Kidney capillary endothelial cell (primary cell): ENCODE measurements at places on chromosomes 13 and 19.

GRCh38 chr19:1566392-1567115, 1.6 kb downstream of the MEX3D start:
- DNase-seq = peak; percentile 72

- no peak for DNase-seq
These were observed 113.6 kb downstream of the ATP11A start for GRCh38 chr13:112803422-112803821.

DNA sequence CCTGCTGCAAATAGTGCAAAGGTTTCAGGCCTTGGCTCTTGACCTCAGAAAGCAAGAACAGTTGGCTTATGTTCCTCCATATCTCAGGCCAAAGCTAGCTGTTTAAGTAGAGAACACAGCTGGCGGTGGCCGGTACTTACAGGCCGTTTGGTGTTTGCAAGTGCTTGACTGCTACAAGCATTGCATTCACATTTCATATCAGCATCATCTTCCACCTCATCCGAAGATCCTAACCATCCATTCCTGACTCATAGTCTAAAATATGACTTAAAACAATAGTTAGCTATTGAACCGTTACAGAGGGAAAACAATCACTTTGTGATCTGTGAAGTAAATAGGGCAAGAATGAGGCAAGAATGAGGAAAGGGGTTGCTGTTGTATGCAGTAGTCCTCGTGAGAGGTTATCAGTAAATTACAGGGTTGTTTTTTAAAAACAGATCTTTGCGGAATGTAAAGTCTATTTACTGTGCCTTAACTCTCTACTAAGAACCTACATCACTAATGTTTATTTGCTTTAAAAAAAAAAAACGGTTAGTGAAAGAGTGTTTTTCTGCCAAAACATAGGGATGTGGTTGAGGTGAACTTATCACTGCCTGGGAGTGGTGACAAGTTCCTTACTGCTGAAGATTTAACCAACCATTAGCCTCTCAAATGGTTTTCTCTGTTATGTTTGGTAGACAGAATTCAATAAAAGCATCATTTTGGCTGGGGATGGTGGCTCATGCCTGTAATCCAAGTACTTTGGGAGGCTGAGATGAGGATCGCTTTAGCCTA, 21.6 kb upstream of the WDR88 start:
- no peak for DNase-seq

DNA sequence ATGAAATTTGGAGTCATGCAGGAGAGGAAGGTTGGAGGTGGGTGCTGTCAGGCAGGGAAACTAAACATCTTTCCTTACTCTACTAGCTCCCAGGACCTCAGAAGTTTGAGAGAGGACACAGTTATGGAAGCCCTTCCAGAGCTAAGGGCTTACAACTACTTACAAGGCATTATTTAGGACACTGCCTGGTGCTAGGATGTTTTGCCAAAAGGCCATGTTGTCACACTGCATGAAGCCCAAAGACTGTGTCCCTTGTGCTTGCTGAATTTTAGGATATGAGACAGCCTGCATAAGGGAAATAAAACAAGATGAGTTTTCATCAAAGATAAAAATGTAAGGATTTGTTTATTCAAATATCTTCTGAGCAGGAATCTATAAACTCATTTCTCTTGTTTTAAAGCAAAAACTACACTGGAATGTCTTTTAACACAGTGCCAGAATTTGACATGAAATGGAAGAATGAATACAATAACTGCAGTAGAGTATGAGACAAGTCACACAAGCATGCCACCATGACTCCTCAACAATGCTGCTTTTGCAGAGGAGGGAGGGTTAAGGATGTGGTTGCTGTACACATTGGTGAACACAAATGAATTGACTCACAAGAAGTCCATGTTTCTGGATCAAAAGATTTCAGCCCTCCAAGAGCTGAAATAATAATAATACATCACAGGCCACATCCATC, 258.4 kb downstream of the SPRY2 start:
- peak; percentile 38 for DNase-seq

- DNase-seq = no peak
These were observed 22.0 kb downstream of the DPY19L3 start for GRCh38 chr19:32427536-32427935.

DNA sequence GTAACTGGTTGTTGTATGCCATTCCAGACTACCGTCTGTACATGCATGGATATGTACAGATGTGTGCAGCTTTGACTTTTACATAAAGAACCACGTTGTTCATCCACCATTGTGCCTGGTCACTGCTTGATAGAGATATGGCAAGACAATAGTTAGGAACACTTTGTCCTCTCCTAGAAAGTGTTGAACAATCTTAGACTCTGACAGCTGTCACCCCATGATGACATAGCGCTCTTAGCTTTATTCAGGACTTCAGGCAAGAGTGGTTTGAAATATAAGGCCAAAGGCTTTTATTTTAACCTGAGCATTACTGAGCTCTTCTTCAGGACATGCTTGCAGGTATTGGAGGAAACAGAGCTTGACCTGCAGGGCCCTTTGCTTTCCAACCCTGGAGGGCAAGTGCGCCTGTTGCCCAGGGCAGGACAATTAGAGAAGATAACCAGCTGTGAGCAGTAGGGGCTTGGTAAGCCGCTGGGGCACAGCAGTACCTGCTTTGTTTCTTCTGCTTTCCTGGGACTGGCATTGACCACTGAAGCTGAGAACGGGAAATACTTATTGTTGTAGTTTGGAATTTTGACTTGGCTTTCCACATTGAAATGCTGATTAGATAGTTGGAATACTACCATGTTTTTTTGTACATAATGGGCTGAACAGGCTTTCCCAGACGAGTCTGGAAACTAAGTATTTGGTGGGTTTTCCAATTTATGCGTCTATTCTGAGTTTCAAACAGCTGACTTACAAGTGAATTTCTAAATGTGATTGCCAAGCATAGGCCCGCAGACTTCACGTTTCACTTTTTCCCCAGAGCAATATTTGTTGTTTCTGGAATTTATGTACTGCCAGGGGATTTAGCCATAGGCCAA, 51.1 kb downstream of the GARRE1 start:
- no peak for DNase-seq
